ENCODE measurements at places on chromosomes 12 and 14.

GRCh38 chr14:43525658-43526057 is 981.4 kb downstream of the FSCB start:
- DNase-seq: no peak

DNA sequence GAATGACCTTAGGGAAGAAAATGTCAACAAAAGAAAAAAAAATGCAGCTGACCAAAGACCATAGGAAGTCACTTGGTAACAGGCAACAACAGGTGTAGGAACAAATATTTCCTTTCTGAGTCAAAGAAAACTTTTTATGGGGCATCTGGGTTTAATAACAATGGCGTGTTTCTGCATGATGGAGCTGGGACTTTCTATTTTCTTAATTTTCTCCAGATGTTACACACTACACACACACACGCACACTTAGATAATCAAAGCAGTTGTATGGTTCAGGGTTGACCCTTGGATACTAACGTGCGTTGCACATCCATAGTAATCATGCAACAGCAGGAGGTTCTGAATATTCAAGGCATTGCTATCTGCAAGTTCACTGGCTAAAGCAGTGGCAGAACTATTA is 47.9 kb upstream of the NTF3 start:
- DNase-seq: no peak

- peak; percentile 77 for DNase-seq
Measured at GRCh38 chr14:74563233-74563585, 48.8 kb downstream of the LTBP2 start.

DNA sequence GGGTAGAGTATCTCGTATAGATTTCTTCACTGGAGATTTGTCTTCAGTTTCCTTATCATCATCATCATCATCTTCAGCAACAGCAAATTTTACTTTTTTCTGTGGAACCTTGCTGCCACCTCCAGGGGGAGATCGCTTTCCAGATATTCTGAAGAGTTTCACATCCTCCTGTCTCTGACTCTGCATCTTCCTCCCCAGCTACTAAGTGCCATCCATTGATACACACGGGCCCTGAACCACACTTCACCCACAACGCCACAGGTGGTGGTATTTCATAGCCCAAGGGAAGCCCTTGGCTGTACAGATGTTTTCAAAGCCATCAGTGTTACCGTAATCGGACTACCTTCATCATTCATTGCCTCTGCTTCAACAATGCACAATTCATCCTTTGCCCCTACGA is 82.2 kb downstream of the PPP2R5C start:
- no peak for DNase-seq

DNA sequence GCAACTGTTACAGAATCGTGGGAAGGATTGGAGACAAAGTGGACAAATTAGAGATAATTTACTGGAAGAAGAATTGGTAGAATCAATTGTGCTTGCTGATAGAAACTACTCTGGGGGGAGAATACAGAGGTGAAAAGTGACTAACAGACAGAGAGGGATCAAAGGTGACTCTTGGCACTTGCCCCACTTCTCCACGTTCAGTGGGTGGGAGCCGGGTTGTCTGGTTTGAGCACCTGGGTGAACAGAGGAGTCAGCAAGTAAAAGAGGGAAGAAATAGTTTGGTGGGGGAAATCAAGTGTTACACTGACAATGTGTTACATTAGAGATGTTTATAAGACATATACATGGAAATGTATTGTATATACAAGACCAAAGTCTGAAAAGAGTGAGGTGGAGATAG is 69.1 kb downstream of the PPP2R5E start:
- DNase-seq: no peak

DNA sequence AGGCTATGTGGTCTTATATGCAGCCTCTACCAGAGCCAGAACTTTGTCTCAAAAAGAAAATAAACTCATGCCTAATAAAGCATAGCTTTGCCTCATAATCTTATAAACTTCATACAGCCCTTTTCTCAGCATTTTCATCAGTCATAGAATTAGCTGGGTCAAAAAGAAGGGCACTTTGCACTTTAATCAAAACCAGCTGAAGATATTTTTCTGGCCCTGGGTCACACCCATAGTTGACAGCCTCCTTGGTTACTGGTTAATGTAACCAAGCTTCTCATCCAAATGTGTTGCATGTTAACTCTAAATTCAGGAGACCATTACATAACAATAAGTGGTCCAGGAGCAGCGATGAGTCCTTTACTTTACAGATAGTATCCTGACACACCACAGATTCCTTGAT is 558.2 kb downstream of the FLRT2 start:
- DNase-seq: no peak

DNA sequence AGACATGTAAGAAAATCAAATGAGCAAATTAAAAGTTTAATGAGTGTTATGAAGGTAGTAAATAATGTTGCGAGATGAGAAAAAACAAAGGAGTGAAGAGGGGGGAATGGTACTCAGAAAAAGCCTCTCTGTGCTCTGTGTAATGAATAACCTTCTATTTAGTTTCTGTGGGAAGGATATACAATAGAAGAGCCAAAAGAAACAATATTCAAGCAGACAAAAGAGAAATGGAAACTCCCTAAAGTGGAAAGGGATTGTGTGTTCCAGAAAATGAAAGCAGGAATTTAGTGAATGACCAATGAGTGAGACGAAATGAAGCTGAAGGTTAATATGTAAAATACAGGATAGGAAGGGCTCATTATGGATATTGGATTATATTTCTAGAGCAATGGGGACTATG is 18.5 kb downstream of the OR4K1 start:
- no peak for DNase-seq

DNA sequence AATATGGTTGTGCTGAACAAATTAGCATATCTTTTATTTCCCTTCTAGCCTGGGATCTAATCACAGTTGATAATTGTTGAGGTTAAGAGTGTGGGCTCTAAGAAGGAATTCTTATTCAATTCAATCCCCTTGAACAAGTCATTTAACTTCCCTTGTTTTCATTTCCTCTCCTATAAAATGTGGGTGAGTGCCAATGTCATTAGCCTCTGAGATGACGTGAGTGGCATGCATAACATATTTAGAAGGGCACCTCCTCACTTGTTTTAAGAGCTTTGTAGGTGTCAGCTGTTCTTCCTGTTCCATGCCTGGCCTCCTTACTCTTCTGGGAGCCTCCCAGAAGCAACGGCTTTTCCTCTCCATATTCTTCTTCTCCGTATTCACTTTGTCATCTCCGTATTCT is 155.4 kb upstream of the NEDD1 start:
- no peak for DNase-seq

- no peak for DNase-seq
Measured at GRCh38 chr12:73240110-73240509, 967.9 kb downstream of the TRHDE start.

DNA sequence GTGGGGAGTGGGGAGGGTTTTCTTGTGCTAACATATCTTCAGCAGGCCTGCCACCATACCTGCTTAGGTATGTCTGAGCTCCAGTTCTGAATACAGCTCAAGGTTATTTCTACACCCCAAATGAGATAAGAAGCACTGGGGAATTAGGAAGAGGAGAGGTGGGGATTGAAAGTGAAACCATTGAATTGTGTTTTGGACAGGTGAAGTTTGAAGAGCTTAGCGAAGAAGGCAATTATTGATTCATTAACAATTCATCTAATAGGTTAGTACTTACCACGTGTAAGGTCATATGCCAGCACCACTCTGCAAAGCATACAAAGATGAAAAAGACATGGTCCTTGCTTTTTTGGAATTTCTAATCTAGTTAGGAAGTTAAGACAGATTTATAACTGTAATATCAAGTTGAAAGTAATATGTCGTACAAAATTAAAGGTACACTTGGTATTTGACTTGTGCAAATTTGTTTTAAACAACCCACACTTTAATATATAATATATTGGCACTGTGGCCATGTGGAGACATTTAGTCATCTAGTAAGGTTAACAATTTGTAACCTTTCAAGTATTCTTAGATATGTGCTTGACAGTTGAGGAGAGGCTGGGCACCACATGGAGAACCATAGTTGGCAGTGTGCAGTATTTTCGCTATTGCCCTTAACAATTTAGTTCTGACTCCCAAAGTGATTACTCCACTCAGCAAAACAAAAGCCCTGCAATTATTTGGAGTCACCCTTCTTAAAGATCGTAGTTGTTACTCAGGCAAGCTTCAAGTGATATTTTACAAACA is 3.6 kb downstream of the SMCO3 start:
- no peak for DNase-seq

DNA sequence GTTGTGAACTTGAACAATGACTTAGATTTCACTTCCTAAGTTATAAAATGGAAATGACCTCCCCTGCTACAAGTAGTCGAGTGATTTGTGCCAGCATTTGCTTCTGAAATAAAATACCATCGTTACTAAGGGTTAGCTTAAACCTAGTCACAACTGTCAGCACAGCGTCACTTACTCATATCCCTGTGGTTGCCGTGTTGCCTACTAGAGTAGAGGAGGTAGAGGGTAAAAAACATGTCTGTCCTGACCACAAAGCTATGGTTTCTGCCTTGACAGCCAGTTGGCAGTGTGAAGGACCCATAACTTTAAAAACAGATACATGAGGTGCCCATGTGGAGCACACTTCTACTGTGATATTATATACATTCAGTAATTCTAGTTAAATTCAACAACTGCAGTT is 234.2 kb upstream of the RGS6 start:
- no peak for DNase-seq

DNA sequence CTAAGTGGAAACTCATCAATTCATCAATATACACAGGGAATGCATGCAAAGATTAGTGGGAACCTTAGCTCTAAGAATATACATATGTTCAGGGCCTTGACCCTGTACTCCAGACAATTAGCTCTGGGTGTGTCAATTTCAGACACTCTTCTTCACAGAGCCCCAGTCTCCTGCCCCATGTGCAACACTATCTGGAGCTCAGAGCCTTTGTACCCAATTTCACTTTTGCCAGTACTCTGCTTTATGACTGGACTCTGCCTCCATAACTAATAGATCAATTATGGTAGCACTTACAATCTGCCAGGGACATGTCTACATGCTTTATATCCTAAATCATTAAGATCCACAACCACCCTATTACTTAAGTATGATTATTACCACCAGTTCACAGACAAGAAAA is 152.5 kb upstream of the PLEKHG7 start:
- no peak for DNase-seq

GRCh38 chr12:52215587-52216031 is 17.4 kb upstream of the KRT7 start:
- DNase-seq: no peak

- no peak for DNase-seq
Measured at GRCh38 chr12:111296906-111297463, 71.9 kb downstream of the PHETA1 start.

DNA sequence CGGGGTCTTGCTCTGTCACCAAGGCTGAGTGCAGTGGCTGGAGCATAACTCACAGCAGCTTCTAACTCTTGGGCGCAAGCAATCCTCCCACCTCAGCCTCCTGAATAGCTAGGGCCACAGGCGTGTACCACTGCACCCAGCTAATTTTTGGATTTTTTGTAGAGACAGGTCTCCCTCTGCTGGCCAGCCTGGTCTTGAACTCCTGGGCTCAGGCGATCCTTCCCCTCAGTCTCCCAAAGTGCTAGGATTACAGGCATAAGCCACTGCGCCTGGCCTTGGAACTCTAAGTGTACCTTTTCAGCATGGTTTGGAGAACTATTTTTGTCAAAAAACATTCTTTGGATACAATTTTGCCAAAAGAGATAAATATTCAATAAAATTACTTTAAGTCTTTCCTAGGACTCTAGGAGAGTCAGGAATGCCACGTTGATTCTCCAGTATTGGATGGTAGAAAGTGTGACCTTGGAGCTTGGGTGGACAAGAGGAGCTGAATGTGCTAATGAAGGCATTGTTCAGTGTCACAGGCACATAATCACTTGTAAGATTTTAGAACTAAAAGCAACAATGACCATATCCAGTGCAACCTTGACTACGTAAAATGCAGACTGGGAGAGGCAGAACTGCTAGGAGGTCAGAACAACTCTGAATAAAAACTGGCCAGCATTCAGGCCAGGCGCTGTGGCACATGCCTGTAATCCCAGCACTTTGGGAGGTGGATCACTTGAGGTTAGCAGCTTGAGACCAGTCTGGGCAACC is 2.8 kb downstream of the SRSF9 start:
- DNase-seq: no peak

- DNase-seq: no peak
Measured at GRCh38 chr12:14901228-14901562, 15.5 kb upstream of the MGP start.

DNA sequence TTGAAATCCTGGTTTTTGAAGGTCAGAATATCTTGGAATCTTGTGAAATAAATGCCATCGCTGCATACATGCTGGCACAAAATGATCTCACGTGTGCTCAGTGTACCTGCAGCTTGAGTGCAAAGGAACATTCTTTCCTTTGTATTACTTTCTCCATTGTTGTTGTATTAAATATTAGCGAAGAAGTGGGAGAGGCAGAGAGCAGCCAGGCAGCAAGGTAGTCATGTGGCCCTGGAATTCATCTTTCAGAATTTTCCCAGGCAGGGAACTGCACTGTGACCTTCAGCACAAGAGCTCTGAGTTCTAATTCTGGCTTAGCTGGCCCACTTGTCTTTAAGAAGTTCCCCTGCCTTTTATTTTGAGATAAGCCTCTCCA is 145.5 kb downstream of the PRKCH start:
- no peak for DNase-seq

GRCh38 chr12:93366422-93366821 is 11.3 kb upstream of the NUDT4 start:
- no peak for DNase-seq

DNA sequence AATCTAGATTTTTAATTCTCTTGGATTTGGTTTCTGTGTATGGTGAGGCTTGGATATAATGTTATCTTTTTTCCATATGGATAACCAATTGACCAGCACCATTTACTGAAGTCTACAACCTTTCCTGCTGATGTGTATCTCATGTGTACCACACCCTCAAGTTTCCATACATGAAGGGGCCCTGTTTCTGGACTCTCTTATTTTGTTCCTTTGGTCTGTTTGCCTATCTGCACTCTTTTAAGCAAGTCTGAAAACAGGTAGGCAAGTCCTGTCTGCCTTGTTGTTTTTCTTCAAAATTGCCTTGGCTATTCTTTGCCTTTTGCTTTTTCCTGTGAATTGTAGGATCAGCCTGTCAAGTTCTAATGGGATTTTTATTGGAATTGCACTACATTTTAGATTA is 44.6 kb downstream of the MAX start:
- DNase-seq: no peak

DNA sequence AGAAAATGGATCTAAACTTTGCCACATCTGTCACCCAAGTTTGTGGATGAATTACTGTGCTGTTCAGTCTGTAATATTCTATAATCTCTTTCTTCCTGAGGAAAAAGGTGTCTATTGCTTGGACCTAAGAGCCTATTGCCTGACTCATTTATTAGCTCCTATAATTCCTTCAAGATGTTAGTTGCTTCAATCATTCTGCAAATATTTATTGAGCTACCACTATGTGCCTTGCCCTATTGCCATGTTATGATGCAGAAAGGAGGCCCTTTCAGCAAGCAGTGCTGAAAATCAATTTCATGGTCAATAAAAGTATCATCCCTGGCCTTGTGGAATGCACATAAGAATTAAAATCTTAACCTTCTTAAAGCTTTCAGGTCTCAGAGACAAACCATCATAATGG is 113.6 kb downstream of the CCER1 start:
- no peak for DNase-seq

GRCh38 chr14:53894456-53894855 is 62.2 kb downstream of the BMP4 start:
- peak; percentile 24 for DNase-seq

Data from skeletal muscle cell (primary cell).